ENCODE measurements at places on chromosomes 4 and X.

DNA sequence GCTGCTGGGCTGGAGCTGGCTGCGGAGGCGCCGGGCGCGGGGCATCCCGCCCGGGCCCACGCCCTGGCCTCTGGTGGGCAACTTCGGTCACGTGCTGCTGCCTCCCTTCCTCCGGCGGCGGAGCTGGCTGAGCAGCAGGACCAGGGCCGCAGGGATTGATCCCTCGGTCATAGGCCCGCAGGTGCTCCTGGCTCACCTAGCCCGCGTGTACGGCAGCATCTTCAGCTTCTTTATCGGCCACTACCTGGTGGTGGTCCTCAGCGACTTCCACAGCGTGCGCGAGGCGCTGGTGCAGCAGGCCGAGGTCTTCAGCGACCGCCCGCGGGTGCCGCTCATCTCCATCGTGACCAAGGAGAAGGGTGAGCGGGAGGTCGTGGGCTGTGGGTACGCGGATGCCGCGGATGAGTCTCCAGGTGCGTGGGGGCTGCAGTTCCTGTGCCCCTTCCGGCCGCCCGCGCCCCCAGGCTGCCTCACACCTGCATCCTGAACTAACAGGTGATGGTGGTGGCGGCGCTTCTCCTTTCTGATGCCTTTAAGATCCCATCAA, 499 bp downstream of the CYP2U1 start:
- DNase-seq = peak; percentile 13

GRCh38 chrX:10173331-10173900, 16.6 kb downstream of the CLCN4 start:
- DNase-seq = no peak

DNA sequence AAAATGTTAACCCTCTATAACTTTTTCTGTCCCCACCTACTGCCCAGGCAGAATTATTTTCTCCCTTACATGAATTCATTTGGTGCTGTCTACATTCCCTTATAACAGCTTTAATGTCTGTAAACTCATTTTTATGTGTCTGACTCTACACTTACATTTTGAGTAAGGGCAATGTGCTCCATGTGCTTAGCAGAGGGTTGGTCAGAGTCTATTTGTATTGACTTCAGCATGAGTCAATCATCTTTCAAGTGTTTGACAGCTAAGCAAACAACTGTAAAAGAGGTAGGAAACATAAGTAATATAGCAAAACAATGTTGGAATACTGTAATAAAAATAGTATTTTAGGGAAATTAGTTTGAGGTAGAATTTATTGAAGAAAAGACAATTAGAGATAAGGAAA, 6.3 kb downstream of the IL15 start:
- no peak for DNase-seq

DNA sequence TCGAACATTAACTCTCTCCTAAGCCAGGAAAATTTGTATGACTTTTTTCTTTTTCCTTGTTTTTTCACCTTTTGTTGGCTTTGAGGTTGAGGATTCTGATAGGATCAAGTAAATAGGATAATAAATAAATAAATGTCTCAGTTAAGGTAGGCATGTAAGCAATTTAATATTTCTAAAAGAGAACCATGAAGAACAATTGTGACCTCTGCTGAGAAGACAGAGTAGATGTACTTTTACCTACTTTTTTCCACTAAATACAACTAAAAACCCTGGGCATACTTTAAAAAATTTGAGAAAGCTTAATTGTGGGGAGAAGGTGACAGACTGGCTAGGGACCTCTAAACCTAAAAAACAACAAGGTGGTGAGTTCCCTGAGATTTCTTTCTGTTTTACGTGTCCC, 31.6 kb upstream of the CLNK start:
- DNase-seq = no peak

GRCh38 chrX:10011991-10012390, 44.8 kb downstream of the CLDN34 start:
- no peak for DNase-seq
